Fibroblast of skin of right quadriceps (primary cell): ENCODE measurements at places on chromosomes 16 and 17.

DNA sequence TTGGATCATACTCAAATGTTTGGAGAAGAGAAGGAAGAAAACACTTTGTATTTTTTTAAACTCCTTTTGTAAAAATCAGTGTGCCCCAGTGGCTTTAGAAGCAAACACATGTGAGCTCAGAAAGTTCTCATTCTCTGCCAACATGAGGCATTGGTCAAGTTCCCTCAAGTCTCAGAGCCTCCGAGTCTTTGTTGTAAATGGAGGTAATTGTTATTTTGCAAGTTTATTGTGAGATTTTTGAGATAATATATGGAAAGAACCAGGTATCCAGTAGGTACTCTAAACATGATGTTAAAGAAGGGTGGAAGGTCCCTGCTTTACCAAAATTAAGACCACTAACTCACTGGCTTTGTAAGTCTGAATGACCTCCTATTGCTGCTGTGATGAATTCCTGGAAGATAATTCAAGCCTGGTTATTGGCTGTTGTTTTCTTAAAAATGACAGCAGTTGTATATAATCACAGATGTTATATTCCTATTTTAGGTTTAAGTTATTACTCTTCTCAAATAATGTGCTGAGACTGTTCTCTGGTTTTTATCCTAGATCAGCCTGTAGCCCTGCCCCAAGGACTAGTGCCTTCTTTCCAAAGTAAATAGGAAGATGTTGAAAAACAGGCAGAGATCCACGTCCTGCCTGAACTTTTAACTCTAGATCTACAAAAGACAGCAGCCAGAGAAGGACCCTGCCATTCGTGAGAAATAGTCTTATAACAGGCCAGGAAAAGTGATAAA is 2.4 kb downstream of the HLF start:
- no peak for DNase-seq

GRCh38 chr16:27761816-27762215 is 211.9 kb downstream of the KATNIP start:
- no peak for DNase-seq

GRCh38 chr16:13176711-13177110 is 275.3 kb downstream of the SHISA9 start:
- no peak for DNase-seq

DNA sequence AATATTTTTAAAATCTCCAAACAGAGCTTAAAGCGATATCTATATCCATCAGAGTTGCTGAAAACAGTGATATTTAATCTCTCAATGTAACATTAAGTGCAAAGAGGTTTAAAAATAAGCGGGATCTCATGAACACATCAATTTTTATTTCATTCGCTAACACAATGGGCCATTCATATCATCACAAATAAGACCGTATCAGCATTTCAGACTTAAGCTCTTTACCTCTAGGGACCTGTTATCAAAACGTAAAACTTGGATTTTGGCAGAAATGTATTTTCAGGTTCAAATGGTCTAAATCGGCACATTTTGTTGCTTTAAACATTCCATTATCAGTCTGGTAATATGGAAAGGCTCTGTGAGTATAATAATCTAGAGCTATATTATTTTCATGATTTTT is 77.9 kb downstream of the TOX3 start:
- no peak for DNase-seq
